Activated CD4-positive, alpha-beta memory T cell treated with anti-CD3 and anti-CD28 coated beads for 36 hours (primary cell): ENCODE measurements at places on chromosomes 6 and 20. TPM values are rescaled to one million over a fixed set of nuclear protein-coding genes. Genes with fewer than 3 reads are reported as not detected.
A peak's percentile ranks its signal among the peaks of the same experiment; 100 is the strongest.

GRCh38 chr6:116424001-116424400 lies 37.2 kb upstream of the CALHM6 start:
- H3K27me3 ChIP-seq: no peaks in the 10 kb centered on the region
- H3K4me1 ChIP-seq: peaks cover 1% of the 10 kb centered on the region
- DNase-seq: no peak
- no peak overlapping the region for H3K4me3 ChIP-seq
- no peak overlapping the region for H3K27ac ChIP-seq

DNA sequence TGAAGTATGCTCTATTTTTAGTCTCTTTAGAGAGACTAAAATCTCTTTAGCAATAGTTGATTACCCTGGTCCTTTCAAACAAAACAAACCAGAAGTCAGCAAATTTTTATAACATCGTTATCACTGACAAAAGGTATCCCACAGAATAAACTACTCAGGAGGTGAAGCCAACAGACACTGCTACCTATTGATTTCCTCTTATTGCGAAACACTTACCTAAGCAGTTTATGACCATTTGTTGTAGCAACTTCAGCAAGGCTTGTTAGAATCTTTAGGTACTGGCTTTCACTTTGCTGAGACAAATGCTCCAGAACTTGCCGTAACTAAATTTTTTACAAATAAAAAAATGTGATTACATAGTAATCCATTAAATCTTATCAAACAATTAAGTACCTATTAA lies 64.4 kb downstream of the HACE1 start:
- no peaks in the 10 kb centered on the region for H3K4me1 ChIP-seq
- no peak for DNase-seq
- H3K27ac ChIP-seq: no peak overlapping the region
- peaks cover 5% of the 10 kb centered on the region for H3K36me3 ChIP-seq

GRCh38 chr6:108996208-108996607 lies 98.4 kb downstream of the SESN1 start:
- H3K27me3 ChIP-seq: no peaks in the 10 kb centered on the region
- no peak overlapping the region for H3K27ac ChIP-seq
- H3K4me1 ChIP-seq: no peaks in the 10 kb centered on the region
- H3K4me3 ChIP-seq: no peak overlapping the region
- DNase-seq: no peak

Gene CLPSL2
- total RNA-seq: not detected

- H3K4me3 ChIP-seq: no peak overlapping the region
- H3K4me1 ChIP-seq: no peaks in the 10 kb centered on the region
- no peaks in the 10 kb centered on the region for H3K36me3 ChIP-seq
- no peak overlapping the region for H3K27ac ChIP-seq
- DNase-seq: no peak
- no peaks in the 10 kb centered on the region for H3K27me3 ChIP-seq
Observed at GRCh38 chr6:85195243-85195642, 254.6 kb upstream of the NT5E start.

Gene OPN5
- not detected for total RNA-seq

Gene SLC18B1
- total RNA-seq: 4.5 TPM

GRCh38 chr6:29926413-29927274 lies 15.7 kb upstream of the HLA-A start:
- peak; percentile 93 for DNase-seq
- H3K27me3 ChIP-seq: no peaks in the 10 kb centered on the region
- peaks cover 4% of the 10 kb centered on the region for H3K36me3 ChIP-seq
- H3K4me1 ChIP-seq: peaks cover 23% of the 10 kb centered on the region
- peak overlapping the region; percentile 91 for H3K27ac ChIP-seq
